ENCODE measurements at places on chromosomes 2 and 18. TPM values are rescaled to one million over a fixed set of nuclear protein-coding genes. Genes with fewer than 3 reads are reported as not detected.
A peak's percentile ranks its signal among the peaks of the same experiment; 100 is the strongest.

- DNase-seq: no peak
Measured at GRCh38 chr2:853203-853870, 97.3 kb upstream of the SNTG2 start.

- DNase-seq: peak; percentile 64
Measured at GRCh38 chr2:106885971-106886915, at the start of gene ST6GAL2. Gene ST6GAL2, minus strand, starts transcription at chr2:106886167. Its CDS starts 42,190 bp downstream, at chr2:106843977.

Gene CCDC68
- total RNA-seq: 6.1 TPM

Gene TBR1
- not detected for total RNA-seq

Gene MOGAT1
- not detected for total RNA-seq

Measured in kidney (tissue), 22 donors.